ENCODE measurements at places on chromosomes 7 and 10. TPM values are rescaled to one million over a fixed set of nuclear protein-coding genes. Genes with fewer than 3 reads are reported as not detected.

DNA sequence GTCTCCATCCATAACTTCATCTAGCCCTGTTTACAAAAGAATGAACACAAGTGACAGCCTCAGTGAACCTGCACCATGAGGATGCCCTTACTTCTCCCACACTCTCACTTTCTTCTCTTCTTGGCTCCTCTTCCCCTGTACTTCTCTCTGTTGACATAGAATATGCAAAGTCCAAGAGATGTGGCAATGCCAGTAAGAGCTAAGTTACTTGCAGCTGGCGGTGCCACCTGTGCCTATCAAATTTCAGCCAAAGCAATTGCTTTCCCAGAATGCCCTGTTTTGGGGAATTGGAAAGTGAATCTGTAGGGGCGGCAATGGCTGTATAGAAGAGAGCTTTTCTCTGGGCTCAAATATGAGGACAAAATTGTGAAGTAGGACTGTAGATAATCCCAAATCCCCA lies 557.8 kb downstream of the AUTS2 start:
- no peak for DNase-seq

DNA sequence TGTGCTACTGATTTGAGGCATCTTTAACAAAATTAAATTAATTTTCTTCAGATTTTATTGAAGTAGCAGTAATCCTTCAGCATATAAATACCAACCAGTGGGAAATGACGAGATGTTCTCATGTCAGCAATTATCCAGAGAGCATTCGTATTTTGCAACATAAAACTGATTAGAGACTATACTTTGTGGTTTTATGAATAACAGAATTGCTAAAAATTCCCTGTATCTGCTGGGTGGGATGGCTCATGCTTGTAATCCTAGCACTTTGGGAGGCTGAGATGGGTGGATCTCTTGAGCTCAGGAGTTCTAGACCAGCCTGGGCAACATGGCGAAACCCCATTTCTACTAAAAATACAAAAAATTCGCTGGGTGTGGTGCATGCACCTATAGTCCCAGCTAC lies 56.9 kb downstream of the ATAD1 start:
- DNase-seq = peak; percentile 66

DNA sequence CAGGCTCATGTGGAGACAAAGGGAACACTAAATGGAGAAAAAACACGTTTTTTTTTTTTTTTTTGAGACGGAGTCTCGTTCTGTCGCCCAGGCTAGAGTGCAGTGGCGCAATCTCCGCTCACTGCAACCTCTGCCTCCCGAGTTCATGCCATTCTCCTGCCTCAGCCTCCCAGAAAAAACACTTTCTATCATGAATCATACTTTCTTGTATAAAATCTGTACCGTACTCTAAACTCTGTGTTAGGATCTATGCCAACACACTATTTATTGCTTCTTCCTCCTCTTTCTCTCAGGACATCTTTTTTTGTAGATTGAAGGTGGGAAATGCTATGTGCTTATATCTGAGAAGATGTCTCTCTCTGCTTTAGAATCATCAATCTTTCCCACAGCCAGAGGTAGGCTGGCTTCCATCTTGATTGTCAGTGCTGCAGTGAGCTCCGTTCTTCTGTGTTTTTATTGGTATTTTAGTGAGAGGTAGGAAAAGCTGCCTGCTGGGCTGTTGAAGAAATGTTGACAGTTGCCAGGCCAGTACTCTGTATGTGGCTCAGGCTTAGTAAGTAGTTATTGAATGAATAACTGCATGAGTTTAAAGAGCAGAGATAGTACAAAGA lies 101.1 kb downstream of the GPR85 start:
- peak; percentile 39 for DNase-seq

GRCh38 chr7:29499932-29500331 lies 63.7 kb upstream of the PRR15 start:
- DNase-seq = no peak

- DNase-seq = no peak
Measured at GRCh38 chr10:58963101-58963534, 213.3 kb upstream of the PHYHIPL start.

- DNase-seq = no peak
Measured at GRCh38 chr10:1966712-1967376, 229.5 kb upstream of the ADARB2 start.

DNA sequence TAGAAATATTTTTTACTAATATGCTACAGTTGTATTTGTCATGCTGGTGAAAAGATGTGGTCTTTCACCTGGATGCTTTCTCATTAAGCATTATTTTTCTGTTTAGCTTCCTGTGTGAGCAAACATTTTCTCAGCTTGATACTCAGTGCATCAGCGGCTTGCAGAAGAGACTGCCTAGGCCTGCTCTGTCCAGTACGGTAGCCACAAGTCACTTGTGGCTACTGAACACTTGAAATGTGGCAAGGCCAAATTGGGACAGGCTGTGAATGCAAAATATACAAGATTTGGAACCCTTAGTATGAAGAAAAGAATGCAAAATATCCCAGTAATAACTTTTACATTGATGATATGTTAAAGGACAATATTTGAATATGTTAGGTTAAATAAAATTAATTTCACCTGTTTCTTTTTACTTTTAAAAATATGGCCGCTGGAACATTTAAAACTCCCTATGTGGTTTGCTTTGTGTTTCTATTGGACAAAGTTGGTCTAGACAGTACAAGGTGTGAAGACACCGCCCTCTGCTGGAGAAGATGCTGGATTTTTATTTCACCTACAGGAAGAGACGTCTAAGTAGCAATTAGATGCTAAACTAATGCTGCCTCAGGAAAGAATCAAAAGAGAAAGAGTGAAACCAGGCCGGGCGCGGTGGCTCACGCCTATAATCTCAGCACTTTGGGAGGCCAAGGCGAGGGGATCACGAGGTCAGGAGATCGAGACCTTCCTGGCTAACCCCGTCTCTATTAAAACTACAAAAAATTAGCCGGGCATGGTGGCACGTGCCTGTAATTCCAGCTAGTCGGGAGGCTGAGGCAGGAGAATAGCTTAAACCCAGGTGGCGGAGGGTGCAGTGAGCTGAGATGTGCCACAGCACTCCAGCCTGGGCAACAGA lies 5.3 kb downstream of the SRGN start:
- DNase-seq = peak; percentile 93

DNA sequence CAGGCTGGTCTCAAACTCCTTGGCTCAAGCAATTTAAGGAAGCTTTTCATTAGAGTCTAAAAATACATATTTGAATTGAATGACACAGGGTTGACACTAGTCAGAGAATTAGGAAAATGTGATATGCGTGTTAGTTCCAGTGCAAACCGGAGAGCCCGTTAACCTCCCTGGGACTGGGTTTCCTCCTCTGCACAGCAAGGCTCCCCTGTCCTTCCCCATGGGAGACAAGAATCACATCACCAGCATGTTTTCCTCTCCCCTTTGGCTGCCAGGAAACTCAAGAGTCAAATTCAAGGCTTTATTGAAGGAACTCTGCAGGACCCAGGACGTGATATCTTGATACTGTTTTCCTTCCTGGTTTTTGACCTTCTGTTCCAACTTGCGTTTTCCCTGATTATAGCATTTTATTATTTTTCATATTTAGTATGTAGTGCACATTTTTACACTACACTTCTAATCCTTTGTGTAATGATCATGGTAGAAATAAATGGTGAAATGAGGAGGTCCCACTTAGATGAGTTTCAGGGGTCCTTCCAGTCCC lies 24.9 kb downstream of the GSTO2 start:
- no peak for DNase-seq

DNA sequence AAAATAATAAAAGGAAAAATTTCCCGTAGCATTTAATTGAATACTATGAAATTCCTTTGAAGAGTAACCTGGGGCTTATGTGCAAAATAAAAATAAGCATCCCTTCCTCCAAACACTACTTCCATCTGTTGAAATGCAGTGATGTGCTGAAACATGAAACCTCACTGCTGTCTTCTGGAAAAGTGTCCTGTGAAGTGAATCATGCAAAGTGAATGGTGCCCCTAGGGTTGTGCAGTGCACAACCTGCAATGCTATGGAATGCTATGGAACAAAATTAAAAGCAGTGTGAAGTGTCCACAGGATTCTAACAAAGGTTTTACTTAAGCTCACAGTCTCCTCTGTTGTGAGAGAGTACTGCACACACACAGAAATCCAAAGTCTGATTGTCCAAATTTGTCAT lies 480.9 kb downstream of the ETV1 start:
- no peak for DNase-seq

- DNase-seq = no peak
Measured at GRCh38 chr10:117217196-117217761, 20.0 kb downstream of the KCNK18 start.

- DNase-seq = no peak
Measured at GRCh38 chr10:116201011-116201410, 72.0 kb downstream of the GFRA1 start.

GRCh38 chr10:104336821-104337467 lies 1.3 kb downstream of the ITPRIP start:
- DNase-seq = peak; percentile 91

DNA sequence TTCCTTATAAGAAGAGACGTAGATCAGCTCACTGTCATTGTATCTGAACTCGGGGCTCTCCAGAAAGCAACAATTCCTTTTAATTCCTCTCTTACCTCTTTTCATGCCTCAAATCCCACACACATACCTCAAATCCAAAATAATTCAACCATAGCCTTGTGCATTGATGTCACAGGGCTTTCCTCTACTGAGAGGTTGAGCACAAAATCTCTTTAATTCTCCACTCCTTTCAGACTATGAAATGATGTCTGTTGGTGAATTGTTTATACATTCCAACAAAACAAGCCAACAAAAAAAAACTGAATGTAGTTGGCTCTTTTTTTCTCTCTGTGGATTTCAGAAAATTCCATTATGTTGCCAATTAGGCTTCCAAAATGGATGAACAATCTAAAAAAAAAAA lies 53.2 kb downstream of the BPGM start:
- DNase-seq = peak; percentile 60

- no peak for DNase-seq
Measured at GRCh38 chr10:77832238-77832637, 94.3 kb downstream of the DLG5 start.

DNA sequence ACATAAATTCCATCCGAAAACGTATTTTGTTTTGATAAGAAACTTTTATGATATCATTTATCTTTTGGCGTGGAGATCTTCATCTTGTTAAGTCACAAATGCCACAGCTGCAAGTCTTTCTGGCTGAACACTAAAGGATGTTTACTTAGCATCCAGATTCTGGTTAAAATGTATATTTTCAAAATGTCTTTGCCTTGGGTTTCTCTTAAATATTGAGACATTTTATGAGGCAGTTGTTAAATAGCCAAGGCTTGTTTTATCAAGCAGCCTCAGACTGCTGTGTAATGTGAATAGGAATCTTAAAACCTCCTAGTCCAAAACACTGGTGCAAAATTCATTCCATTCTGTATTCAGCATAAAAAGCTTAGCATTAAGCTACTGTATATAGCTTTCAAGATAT lies 136.3 kb upstream of the FZD1 start:
- DNase-seq = peak; percentile 89

DNA sequence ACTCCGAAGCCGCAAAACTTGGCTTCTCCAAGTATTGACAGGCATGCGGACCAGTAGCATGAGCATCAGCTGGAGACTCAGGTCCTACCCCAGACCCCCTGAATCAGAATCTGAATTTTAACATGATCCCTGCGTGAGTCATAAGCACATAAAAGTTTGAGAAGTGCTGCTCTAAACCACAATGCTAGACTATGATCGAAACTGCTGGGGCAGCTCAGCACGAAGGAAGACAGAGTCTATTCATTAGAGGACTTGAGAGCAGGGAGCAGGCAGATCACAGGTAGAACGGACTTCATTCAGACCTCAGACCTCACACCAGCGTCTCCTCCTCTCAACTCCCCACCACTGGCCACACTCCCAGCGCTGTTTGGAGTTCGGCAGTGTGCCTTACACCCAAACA lies 16.9 kb downstream of the CAMK2G start:
- peak; percentile 36 for DNase-seq

- no peak for DNase-seq
Measured at GRCh38 chr10:125086691-125087090, 73.7 kb downstream of the CTBP2 start.

DNA sequence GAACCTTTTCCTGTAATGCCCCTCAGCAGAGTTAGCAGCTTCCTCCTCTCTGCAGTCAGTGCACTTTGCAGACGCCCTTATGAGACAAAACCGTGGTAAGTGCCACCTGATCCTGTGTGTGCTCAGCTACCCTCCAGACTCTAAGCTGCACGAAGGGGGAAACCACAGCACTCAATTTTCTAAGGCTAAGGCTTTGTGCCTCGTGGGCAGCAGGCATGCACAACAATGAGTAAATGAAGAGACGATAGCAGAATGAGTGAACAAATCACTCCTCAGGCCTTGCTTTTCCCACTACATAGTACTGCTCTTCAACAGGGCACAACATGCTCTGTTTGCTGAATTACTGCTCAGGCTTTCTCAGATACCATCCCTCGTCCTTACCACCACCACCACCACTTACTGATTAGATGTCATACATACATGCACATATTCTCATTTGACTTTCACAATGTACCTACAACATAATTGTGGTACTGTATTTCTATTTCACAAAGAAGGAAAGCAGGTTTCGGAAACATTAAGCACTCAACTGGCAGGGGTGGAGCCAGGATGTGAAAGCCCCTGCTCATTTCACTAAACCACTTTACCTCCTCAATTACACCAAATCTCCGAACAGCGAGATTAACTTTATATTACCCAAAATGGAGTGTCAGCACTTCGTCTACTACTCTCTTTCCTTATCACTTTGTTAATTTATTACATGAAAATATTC lies 85.4 kb downstream of the ICA1 start:
- no peak for DNase-seq

DNA sequence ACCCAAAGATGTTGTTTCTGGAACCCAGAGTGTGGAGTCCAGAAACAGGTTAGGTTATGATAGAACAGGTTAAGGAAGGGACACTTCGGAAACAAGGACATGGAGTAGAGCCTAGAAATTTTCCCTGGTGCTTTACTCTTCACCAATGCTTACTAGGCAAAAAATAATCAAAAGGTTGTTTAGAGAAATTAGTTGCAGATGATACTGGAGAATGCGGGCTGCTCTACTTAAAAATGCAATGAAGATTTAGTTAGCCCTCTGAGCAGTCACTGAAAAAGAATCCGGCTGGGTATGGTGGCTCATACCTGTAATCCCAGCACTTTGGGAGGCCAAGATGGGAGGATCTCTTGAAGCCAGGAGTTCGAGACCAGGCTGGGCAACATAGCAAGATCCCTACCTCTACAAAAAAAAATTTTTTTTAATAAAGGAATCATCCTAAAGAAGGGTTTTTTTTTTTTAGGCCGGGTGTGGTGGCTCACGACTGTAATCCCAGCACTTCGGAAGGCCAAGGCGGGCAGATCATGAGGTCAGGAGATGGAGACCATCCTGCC lies 3.3 kb upstream of the UBE2H start:
- DNase-seq = no peak

DNA sequence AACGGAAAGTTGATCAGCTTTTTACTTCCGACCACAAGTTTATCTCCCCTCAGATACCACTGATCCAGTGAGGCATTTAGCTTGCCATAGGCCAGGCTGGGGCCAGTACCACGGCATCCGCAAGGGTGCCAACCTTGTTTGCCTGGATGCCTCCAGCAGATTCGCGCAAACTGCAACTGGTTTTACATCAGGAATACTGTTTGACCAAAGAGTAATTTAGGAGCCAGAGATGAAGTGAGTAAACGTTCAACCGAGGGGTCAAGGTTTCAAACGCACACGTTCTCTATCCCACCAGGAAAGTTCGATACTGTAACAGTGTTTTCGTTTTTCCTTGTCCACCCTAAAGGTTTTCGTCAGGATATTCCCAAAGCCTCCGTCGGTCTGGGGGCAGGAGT lies 266 bp upstream of the MDFIC start:
- DNase-seq = peak; percentile 36

Gene DENND11
- total RNA-seq = 5.6 TPM

Gene LIPF
- total RNA-seq = not detected

Gene DNA2
- total RNA-seq = 13.0 TPM

Gene SH2D4B
- not detected for total RNA-seq

Gene LHFPL3
- total RNA-seq = not detected

Gene TYW1B
- total RNA-seq = 2.3 TPM

Gene CLDN3
- not detected for total RNA-seq

All from fibroblast of villous mesenchyme (primary cell).